Neural crest cell (in vitro differentiated cells): ENCODE measurements at places on chromosomes 7 and 10. TPM values are rescaled to one million over a fixed set of nuclear protein-coding genes. Genes with fewer than 3 reads are reported as not detected.

DNA sequence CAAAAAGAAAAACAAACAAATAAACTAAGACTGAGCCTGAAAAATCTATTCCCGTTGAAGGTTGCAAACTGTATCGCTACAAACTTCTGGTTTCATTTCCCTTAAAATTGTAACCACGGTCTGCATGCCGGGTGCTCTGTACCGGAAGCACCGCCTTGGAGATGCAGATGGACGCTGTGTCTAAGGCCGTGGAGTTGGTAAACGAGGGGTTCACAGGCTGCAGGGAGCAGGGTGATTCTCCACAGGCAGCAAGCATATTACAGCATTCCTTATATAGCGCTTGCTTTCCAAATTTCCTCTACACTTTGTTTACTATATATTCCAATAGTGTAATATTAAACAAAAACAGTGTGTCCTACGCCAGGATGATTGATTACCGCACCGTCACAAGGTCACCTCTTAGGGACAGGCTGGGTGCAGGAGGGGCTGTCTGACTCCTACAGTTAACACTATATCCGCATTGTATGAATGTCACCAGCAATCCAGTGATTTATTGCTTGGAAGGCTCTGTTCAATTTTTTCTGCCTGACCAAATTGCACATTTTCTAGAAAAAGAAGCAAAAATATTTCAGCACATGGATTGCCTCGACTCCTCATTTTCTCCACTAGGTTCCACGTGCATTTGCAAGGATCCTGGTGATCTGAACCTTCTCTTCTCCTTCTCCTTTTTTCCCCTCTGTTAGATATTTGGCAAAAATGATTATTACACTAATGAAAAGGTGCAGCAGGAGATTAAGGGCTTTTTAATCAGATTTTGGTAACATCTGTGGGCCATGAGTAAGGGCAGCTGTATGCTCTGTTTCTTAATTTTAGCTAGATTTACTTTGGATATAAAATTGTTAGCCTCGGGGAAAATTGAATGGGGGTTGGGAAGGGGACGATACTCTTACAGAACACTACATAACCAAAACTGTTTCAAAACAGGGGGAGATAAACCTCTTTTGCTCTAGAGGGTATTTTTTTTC lies 325.8 kb upstream of the MGMT start:
- DNase-seq = no peak
- no peaks in the 10 kb centered on the region for H3K36me3 ChIP-seq
- peaks cover 5% of the 10 kb centered on the region for H3K27me3 ChIP-seq
- no peak overlapping the region for H3K27ac ChIP-seq
- no peak overlapping the region for H3K4me3 ChIP-seq

DNA sequence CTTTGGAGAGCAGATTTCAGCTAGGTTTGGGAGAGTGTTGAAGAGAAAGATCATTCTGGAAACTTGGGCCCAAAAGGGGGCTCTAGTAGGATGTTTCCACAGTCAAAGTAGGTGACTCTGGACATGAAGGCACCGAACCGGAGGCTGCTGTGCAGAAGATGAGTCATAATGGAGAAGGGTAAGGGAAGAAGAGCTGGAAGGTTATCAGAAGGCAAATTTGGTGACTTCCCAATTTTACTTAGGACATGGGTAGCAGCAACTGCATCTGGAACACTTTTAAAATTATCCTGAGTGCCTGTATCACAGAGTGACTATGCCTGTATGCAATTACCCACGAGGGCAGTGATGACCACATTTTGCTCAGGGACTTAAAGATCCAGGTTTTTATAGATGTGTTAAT lies 38.8 kb downstream of the PIK3AP1 start:
- no peaks in the 10 kb centered on the region for H3K4me1 ChIP-seq
- H3K4me3 ChIP-seq = no peak overlapping the region
- no peak overlapping the region for H3K27ac ChIP-seq
- no peaks in the 10 kb centered on the region for H3K27me3 ChIP-seq
- no peaks in the 10 kb centered on the region for H3K36me3 ChIP-seq

DNA sequence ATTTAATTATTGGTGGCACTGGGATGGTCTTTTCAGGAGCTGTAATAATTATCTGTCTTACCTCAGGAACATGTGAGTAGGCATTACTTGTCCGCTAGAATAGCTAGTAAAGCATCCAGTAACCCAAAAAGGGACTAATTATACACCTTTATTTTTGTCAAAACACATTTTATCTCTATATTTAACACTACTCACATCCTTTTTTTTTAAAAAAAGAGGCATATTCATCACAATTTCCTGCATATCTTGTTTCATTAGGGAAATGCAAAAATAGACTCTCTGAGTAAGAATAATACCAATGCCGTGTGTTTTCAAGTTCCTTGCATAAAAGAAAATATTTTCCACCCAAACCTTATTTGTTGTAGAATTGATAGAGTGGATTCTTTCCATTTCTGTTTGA lies 99.5 kb downstream of the VTI1A start:
- no peak for DNase-seq
- H3K27me3 ChIP-seq = no peaks in the 10 kb centered on the region
- H3K4me3 ChIP-seq = no peak overlapping the region
- H3K36me3 ChIP-seq = peaks cover 8% of the 10 kb centered on the region
- no peak overlapping the region for H3K27ac ChIP-seq
- H3K4me1 ChIP-seq = no peaks in the 10 kb centered on the region

GRCh38 chr10:92066386-92066785 lies 142.8 kb downstream of the BTAF1 start:
- no peak overlapping the region for H3K4me3 ChIP-seq
- H3K4me1 ChIP-seq = no peaks in the 10 kb centered on the region
- H3K36me3 ChIP-seq = no peaks in the 10 kb centered on the region
- no peak overlapping the region for H3K27ac ChIP-seq
- no peaks in the 10 kb centered on the region for H3K27me3 ChIP-seq

GRCh38 chr7:112757337-112757736 lies 32.9 kb downstream of the TMEM168 start:
- DNase-seq = no peak
- H3K27ac ChIP-seq = no peak overlapping the region
- no peak overlapping the region for H3K4me3 ChIP-seq
- H3K27me3 ChIP-seq = no peaks in the 10 kb centered on the region
- no peaks in the 10 kb centered on the region for H3K36me3 ChIP-seq

DNA sequence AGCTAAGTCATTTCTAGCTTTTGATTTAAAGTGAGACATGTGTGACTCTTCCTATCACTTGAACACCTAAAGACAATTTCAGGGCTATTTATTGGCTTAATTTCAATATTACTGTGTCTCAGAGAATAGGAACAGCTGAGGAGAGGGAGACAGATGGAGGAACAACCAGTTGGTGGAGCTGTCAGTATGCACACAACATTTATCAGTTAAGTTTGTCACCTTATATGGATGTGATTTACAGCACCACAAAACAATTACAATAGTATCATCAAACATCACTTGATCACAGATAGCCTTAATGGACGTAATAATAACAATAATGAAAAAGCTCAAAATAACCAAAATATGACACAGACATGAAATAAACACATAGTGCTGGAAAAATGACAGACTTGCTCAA lies 129.6 kb downstream of the NPSR1 start:
- no peak for DNase-seq
- H3K27me3 ChIP-seq = no peaks in the 10 kb centered on the region
- H3K4me1 ChIP-seq = no peaks in the 10 kb centered on the region
- peaks cover 7% of the 10 kb centered on the region for H3K36me3 ChIP-seq
- H3K27ac ChIP-seq = no peak overlapping the region

DNA sequence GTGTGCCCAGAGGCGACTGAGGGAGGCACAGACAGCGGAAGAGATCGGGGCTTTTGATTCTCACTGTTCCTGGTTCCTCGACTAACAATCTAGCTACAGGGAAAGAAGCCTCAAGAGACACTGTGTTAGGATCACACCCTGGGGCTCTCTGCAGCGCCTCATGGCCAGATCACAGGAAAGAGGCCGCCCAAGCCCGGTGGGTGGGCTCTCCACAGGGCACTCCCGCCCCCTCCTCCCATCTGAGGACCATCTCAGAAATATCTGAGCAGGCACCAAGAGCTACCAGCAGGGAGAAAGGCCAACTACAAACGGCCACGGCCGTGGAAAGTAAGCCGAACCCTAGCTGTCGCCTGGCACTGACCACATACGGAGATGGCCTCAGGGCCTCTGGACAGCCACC lies 224.2 kb downstream of the MLLT10 start:
- no peaks in the 10 kb centered on the region for H3K27me3 ChIP-seq
- DNase-seq = no peak
- H3K4me3 ChIP-seq = peak overlapping the region; percentile 44

DNA sequence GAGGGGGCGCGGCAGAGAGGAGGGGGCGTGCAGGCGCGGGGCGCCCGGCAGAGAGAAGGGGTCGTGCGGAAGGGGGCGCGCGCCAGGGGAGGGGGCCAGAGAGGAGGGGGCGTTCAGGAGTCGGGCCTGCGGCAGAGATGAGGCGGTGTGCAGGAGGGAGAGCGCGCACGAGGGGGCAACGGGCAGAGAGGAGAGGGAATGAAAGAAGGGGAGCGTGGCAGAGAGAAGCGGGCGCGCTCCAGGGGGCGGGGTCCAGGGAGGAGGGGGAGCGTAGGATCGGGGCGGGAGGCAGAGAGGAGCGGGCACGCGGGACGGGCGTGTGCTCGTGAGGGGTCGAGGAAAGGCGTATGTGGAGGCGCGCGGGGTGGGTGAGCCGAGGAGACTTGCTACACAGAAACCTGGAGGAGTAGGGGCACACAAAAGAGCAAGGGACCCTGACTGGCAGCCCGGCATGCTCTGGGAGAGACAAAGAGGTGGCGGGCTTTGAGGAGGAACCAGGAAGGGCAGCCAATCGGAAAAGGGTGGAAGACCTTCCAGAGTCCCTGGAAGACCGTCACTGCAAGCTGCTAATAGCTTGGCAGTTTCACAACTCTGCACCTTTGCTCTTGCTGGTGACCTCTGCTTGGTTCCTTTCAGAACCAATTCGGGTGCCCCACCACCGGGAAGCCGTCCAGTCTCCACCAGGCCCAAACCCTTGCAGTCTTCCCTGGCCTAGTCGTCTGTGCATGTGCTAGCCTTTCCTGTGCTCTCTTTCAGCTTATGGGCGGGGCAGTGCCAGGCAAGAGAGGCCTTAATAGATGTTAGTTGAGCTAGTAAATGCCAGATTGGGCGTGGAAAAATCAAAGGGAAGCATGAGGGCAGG lies 639 bp downstream of the DYDC2 start:
- H3K4me1 ChIP-seq = peaks cover 15% of the 10 kb centered on the region
- H3K36me3 ChIP-seq = no peaks in the 10 kb centered on the region
- peaks cover 18% of the 10 kb centered on the region for H3K27me3 ChIP-seq
- peak; percentile 51 for DNase-seq
- peak overlapping the region; percentile 95 for H3K4me3 ChIP-seq
- H3K27ac ChIP-seq = peak overlapping the region; percentile 89

DNA sequence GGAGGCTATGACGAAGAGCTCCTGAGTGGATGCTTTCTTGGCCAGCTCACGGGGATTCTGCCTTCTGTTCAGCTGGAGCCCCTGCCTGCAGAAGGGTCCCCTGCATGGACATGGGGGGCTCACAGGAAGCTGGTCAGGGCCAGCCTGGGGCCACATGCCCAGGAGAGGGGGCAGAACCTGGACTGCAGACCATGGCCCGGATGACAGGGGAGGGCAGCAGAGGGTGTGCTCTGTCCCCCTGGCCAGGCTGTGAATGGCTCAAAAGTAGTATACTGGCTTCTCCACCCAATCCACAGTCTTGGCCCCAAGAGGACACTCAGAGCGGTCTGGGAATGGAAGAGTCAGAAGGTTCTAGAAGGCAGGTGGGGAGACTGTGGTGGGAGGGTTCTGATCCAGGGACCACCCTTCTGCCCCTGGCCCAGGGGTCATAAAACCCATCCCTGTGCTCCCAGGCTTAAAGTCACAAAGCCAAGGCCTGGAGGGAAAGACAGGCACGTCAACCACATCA lies 40.3 kb downstream of the PPIF start:
- no peaks in the 10 kb centered on the region for H3K36me3 ChIP-seq
- H3K27ac ChIP-seq = no peak overlapping the region
- H3K4me3 ChIP-seq = no peak overlapping the region

DNA sequence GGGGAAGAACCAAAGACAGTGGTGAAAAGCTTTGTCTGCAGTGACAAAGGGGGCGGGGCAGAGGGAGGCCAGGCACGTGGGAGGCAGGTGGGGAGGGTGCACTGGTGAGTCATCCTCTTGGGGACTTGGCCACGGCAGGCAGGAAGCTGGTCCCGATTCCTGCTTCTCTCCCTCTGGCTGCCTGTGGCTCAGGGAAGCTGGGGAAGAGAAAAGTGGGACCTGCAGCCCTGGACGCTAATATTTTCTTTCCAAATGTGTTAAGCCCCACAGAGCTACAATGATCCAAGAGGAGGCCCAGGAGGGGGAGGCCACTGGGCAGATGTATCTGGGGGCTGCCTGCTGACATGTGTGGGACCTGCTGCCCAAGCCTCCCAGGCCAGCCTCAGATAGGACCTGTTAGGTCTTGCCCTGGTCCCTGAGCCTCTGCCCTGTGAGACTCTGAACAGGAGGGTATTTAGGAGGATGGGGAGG lies 231.8 kb downstream of the KCNMA1 start:
- peaks cover 18% of the 10 kb centered on the region for H3K4me1 ChIP-seq
- H3K4me3 ChIP-seq = no peak overlapping the region
- peaks cover 20% of the 10 kb centered on the region for H3K27me3 ChIP-seq
- peak; percentile 18 for DNase-seq

DNA sequence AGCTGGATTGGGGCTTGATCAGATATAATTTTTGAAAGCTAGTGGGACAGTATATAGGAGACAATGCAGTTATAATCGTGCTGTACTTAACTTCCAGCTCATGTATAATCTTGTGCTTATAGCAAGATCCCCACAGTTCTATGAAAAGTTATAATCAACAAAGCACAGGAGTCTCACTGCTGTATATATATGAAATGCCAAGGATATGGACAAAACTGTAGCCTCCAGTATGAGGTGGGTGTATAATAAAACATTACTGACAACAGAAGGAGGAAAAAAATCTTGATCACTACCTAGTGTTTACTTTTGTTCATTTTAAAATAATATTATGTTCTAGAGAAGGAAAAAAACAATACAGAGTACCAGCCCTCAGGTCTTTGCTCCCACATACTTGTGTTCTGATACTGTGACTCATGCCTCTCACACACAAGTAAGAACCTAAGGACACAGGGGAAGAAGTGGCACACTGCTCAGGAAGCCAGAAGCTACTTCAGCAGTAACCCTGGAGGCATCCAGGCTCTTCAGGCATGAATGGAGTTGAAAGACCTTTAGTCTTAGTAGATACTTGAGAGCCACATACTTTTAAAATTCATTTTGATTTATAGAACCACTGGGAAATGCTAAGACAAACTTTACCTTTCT lies 265.7 kb upstream of the IMMP2L start:
- no peak overlapping the region for H3K27ac ChIP-seq
- no peak overlapping the region for H3K4me3 ChIP-seq
- H3K27me3 ChIP-seq = peaks cover 5% of the 10 kb centered on the region
- H3K4me1 ChIP-seq = no peaks in the 10 kb centered on the region

- H3K4me1 ChIP-seq = peaks cover 4% of the 10 kb centered on the region
- no peaks in the 10 kb centered on the region for H3K36me3 ChIP-seq
- H3K27me3 ChIP-seq = peaks cover 77% of the 10 kb centered on the region
- DNase-seq = no peak
- no peak overlapping the region for H3K27ac ChIP-seq
Observed at GRCh38 chr10:93604146-93604545, 3.1 kb upstream of the RBP4 start.

Gene CLDN3
- total RNA-seq = 0.19 TPM in 1 of 2 replicates, not detected in the other

Gene GPNMB
- total RNA-seq = not detected in 2 replicates

Gene BBS9
- total RNA-seq = 13.9 and 16.2 TPM in 2 replicates

Gene MRPL43
- total RNA-seq = 62.9 and 64.0 TPM in 2 replicates
